ENCODE measurements at places on chromosomes 7 and 10. TPM values are rescaled to one million over a fixed set of nuclear protein-coding genes. Genes with fewer than 3 reads are reported as not detected.

- peak; percentile 76 for DNase-seq
Observed at GRCh38 chr10:31620226-31621151, 301.5 kb downstream of the ZEB1 start.

DNA sequence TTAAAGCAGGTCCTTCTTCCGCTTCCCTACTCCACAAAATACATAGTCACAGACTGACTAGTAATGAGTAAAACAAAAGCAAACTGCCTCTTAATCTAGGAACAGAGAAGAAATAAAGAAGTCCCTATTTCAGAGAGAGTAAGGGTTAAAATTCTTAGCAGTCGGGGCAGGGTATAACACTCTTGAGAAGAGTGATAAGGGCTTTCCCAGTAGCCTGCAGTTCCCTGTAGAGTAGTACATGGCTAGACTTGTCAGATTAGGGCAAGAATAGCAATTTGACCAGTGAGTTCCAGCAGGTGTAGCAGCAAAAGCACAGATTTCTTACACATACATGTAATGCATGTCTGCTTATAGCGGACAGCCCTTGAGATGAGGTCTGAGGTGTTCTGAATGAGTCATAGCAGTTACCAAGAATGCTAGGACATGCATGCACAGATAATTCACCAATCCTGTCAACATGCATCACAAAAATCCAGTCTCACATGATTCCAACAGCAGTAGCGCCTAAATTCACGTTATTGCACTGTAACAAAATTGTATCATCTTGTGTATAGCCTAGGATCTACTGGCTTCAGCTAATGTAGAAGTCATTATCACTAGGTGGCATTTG is 40.7 kb downstream of the BTRC start:
- no peak for DNase-seq

Gene WEE2
- total RNA-seq = not detected

DNA sequence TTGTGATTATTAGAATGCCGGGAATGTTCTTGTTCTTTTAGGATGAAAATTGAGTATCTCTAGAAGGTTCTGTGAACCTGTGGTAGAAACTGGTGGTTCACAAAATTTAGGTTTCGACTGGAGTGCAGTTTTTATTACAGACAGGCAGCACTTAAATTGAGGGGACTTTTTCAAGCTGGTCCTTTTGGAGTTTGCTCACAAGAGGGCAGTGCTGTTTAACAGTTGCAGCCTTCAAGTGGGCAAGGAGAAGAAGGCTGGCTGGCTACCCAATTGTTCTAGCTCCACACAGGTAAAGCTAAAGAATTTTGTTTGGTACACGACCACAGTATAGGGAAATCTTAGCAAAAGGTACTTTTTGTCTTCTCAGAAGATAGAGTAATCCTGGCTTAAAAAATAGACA is 233.6 kb downstream of the SNX13 start:
- DNase-seq = no peak

DNA sequence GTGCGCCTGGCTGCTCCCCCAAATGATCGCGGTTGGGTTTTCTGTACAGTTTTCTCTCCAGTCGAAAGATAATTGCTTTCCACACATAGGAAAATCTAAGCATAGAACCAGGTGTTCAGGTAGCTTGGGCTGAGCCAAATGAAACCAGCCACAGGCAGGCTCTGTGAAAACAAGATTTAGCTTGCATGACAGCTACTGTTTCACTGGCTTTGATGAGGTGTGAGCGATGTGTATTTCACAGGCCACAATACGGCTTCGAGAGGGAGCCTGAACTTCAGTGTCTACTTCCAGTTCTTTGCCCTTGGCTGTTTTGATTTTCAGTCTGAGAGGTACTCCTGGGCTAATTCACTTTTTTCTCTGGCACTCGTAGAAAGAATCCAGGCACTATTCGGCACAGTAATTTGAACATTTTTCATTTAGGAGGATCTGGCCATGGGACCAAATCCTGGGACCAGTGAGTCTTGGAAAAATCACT is 110.5 kb downstream of the JCAD start:
- DNase-seq = no peak

DNA sequence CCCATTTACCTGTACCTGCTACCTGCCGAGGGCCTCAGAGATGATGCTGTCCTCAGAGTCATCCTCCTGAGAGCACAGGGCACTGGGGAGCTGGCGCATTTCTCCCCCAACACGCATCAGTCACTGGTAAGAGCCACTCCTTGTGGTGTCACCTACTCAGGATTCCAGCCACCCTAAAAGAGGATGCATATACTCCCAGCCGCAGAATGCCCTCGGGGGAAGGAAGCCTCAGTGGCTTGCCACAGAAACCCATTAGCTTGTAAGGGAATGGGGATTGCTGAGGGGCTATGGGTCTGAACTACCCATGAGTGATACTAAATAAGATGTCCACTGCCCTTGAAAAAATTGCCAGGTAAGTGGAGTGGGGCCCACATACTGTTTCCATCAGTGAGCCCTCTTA is 279.2 kb downstream of the WDR11 start:
- DNase-seq = no peak

- no peak for DNase-seq
Observed at GRCh38 chr10:85851325-85851724, 515.3 kb downstream of the GRID1 start.

DNA sequence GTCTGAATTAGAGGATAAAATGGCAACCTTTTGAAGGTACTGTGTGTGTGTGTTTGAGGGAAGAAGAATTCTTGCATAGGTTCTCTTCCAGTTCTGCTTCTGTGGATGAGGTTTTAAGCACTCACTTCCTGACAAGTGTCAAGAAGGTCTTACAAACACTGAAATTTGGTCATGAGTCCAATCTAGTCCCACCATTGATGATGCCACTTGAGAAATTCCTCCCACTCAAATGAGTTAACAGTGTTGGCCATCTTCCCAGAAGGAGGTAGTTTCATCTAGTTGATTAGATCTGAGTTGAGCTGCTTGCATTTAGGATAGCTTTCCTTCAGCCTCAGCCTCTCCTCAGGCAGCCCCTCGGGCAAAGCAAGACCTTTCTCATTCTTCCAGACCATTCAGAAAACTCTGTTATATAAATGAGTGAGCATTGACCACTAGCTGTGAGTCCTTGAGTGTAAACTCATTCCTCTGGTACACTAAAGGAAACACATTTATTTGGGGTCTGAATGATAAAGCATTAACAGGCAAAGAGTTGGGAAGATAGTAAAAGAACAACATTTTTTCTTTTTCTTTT is 189.5 kb downstream of the TRIL start:
- DNase-seq = no peak

DNA sequence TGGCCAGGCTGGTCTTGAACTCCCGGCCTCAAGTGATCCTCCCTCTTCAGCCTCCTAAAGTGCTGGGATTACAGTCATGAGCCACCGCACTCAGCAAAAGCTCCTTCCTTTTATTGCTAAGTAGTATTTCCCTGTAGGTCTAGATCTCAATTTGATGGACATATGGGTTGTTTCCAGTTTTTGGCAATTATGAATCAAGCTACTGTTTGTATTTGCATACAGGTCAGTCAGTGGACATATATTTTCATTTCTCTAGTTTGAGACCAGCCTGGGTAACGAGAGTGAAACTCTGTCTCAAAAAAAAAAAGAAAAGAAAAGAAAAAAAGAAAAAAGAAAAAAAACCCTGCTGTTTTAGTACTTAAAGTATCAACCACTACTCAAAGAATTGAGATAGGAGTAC is 6.4 kb upstream of the PRKRIP1 start:
- no peak for DNase-seq

DNA sequence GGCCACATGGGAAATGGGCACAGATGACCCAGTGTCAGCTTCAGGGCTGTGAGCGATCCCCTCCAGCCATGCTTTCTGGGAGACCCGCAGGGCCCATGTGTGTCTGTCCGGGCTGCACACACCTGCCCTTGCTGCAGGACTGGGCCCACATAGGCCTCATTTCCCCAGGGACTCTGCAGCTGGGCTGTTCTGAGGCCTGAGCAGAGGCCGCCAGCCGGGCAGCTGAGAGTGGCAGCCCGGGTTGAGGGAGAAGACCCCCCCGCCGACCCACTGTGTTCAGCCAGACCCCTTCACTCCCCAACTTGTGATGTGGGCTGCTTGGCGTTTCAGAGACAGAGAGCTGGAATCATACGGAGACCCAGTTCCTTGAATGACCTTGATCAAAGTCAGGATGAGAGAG is 50.1 kb upstream of the DPYSL4 start:
- no peak for DNase-seq

Gene ODAD2
- total RNA-seq = not detected

Gene HERPUD2
- total RNA-seq = 69.8 TPM

DNA sequence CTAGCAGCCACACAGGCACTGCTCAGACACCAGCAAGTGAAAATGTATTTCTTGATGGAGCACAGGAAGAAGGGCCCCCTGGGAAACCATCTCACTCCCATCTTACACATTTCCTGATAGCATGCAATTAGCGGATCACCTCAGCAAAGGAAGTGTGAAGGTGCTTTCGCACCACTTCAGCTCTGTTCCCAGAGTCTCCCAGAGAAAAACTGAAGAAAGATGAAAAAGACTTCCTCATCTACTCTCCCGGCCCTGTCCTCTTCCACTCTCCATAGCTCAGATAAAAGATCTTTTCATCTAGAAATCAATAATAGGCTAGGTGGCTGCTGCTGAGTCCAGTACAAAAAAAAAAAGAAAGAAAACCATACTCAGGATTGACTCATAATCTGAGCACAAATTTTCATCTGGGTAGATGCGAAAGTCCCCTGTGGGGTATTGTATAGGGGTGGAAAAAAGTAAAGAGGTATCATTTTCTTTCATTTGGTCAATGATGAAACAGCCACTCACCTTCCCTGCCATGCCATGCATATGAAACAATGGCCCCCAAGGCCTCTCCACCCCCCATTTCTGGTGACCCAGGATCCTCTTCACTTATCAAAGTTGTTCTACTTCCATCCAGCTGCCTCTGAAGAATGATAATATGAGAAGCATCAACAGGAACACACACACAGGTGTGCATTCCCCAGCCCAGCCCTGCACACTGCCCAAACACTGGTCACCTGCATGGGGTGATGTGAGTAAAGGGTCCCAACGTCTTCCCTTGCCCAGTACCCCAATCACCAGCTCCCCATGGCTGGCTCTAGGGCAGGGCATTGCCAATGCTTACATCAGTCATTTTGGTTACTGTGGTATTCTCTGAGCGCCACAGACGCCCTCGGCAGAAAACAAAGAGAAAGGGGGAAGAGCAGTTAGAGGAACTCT is 48.8 kb upstream of the DGKI start:
- DNase-seq = no peak

DNA sequence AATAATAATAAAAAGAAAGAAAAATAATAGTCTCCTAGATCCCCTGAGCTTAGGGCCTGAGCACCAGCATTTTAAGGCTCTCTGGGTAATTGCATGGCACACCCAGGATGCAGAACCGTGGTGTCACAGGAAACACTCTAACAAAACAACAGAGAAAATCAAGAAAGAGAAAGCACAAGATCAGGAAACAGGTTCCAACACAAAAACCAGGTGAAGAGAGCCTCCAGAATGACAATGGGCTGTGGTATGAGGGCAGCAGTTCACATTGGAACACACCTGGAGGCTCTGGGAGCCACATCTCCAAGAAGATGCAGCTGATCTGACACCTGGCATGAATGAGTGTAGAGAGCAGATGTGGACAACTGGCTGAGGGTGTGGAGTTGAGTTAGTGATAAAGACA is 7.1 kb downstream of the MMRN2 start:
- DNase-seq = no peak

DNA sequence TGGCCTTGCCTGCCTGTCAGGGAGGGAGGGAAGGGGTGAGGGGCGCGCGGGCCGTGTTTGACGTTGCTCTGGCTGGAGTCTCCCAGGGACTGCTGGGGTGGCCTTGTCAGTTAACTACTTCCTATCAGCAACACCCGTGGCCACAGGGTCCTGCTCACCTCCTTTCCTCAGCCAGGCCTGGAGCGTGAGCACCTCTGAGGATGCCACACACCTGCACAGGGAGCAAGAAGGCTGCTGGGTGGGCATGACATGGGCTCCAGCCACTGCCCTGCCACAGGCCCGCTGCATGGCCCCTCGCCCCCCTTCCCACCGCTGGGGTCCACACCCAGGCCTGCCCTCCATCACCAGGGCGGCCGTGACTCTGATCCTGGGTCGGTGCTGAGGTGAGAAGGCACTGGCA is 212.4 kb downstream of the ELFN1 start:
- no peak for DNase-seq

Gene H2AZ2
- total RNA-seq = 128 TPM

- peak; percentile 94 for DNase-seq
Observed at GRCh38 chr7:41705109-41705901, 2.4 kb upstream of the INHBA start.

DNA sequence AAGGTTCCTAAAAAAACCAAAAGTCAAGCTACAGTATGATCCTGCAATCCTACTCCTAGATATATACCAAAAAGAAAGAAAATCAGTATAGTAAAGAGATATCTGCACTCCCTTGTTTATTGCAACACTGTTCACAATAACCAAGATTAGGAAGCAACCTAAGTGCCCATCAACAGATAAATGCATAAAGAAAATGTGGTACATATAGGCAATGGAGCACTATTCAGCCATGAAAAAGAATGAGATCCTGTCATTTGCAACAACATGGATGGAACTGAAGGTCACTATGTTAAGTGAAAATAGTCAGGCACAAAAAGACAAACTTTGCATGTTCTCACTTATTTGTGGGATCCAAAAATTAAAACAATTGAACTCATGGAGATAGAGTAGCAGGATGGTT is 1159.5 kb upstream of the AUTS2 start:
- DNase-seq = no peak

GRCh38 chr7:101595246-101595645 is 33.9 kb downstream of the MYL10 start:
- DNase-seq = peak; percentile 31

Gene SPDYE9
- total RNA-seq = not detected

GRCh38 chr10:19845503-19846368 is 29.5 kb downstream of the PLXDC2 start:
- DNase-seq = no peak

DNA sequence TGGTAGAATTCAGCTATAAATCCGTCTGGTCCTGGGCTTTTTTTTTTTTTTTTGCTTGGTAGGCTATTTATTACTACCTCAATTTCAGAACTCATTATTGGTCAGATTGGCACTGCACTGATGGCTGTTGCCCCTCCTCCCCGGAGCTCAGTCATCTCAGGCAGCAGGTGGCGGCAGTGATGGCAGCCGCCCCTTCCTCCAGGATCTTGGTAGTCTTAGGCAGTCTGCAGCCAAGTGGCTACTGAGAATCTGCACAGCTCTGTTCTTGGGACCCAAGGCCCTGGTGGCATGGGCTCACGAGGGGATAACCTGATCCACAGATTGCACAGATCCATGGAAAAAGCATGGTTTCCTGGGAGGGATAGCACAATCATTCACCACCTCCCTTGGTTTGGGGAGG is 77.9 kb downstream of the GPR85 start:
- DNase-seq = no peak

DNA sequence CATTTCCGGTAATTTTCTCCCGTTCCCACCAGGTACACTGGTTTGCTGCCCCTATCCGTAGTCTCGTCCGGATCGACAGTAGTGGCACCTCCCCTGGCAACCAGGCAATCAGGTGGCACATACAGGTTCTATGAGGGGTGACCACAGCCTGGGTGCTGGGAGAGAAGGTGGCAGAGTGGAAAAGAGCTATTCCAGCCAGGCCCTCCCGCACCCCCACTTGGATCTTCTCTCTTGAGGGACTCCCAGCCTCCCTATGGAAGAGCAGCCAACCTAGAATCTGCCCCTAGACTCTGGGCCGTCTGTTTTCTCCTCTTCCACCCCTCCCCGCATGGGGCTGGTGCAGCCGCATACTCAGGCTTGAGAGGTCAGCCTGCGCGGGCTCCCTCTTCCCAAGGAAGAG is 58.6 kb downstream of the GPR26 start:
- DNase-seq = no peak

Gene OPN4
- not detected for total RNA-seq

Gene SLC18A3
- not detected for total RNA-seq

Measured in ascending aorta (tissue), 2 donors.